ENCODE measurements at places on chromosomes 11 and 22.

- DNase-seq, result no peak
Measured at GRCh38 chr22:46003271-46004091, 26.5 kb upstream of the WNT7B start.

- DNase-seq, result no peak
Measured at GRCh38 chr11:1234054-1234720, 11.3 kb downstream of the MUC5B start.

DNA sequence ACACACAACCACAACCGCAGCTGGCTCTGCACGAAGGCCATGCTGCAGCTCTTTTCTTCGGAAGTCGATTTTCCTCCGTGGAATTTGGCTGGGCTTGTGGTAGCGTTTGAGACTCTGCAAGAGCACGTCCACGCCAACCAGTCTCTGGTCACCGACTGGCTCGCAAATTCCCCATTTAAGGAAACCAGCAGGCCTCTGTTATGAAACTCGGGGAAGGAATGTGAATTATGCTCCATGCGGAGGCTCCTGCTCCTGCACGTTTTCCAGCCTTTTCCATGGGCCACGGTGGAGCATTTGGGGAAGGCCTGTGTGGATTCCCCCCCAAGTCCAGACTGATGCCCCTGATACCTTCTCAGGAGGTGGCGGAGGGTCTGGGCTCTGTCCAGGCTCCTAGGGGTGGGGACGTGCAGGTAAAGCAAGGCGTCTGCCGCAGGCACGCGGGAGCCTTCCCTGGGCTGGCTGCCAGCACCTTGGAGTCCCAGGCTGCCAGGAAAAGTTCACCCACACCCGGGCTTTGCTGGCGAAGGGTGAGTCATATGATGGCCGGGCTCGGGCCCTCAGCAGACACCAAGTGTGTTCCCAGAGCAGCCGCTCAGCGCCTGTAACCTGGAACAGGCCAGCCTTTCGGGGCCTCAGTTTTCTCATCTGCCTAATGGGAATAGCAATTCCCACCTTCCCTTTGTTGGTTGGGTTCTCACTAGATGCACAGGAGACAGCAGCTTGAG lies 41.9 kb downstream of the LRP5 start:
- DNase-seq, result no peak

DNA sequence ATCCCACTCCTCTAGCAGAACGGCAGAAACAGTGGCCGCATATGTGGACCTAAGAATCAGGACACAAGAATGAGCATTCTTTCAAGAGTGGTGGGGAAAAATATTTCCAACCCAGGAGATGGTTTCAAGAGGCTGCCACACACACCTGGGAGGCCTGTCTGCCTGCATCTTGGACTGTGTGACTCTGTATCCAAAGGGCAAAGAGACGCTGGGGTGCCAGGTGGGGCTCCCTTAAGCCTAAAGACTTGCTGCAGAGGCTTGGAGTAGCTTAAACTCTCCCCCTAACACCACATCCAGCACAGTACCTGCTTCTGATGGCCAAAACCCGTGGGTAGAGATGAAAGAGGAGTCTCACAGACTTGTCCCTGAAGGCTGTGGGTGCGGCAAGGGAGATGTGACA lies 3.5 kb downstream of the CXCR5 start:
- no peak for DNase-seq

DNA sequence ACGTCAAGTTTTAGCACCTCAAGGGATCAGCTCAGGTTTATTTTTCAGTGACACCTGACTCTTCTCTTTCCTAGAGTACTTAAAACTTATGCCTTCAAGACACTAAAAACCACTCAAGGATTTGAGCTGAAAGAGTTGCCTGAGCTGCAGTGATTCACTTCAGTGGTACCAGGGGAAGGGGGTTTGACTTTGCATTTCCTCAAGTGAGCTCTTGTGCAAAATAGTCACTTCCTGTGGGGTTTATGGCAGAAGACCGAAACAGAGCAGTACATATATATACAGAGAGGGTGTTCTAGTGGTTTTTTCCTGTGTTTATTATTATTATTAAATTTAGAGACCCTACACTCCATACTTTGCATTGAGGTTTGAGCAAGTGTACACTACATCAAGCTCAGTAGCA lies 60.7 kb downstream of the DBX1 start:
- no peak for DNase-seq

GRCh38 chr11:127622686-127623085 lies 622.1 kb upstream of the KIRREL3 start:
- DNase-seq, result no peak

DNA sequence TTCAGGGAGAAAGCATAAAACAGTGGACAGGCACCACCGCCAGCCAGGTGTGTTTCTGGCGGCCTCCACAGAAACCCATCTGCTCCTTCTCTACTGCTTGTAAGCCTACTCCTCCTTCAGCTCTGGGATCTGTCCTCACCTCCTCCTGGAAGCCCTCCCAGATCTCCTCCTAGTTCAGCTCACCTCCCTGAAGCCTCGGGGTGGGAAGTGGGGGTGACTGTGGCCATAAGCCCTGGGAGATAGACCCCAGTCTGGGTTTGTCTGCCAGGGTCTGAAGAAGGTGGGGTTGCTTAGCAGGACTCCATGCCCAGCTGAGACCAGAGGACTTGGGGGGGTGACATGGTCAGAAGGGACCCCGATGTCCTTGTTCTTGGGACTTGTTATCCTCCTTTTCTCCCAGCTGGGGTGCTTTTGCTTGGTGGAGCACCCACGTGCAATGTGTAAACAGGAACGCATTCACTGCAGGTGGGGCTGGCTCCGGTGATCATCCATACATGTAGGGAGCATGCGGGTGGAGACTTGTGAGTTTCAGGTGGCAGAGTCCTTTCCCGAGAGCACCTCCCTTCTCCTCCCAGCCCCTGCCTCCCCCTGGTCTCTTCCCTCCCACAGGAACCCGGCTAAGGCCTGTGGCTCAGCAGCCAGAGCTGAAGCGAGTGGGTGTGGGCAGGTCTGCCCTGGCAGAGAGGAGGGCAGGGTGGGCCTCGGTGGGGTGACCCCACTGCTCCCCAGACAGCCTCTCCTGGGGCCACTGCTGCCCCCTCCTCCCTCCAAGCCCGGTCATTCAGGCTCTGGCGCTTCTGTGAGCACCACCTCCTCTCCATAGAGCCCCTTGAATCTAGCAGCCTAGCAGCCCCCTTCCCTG lies 25.9 kb downstream of the MRGPRG start:
- DNase-seq, result no peak

- no peak for DNase-seq
Measured at GRCh38 chr11:133830931-133831907, 14.1 kb downstream of the SPATA19 start.

- DNase-seq, result no peak
Measured at GRCh38 chr11:71563406-71563805, 2.0 kb upstream of the KRTAP5-10 start.

GRCh38 chr11:67071420-67072284 lies 15.0 kb downstream of the RHOD start:
- DNase-seq, result no peak

DNA sequence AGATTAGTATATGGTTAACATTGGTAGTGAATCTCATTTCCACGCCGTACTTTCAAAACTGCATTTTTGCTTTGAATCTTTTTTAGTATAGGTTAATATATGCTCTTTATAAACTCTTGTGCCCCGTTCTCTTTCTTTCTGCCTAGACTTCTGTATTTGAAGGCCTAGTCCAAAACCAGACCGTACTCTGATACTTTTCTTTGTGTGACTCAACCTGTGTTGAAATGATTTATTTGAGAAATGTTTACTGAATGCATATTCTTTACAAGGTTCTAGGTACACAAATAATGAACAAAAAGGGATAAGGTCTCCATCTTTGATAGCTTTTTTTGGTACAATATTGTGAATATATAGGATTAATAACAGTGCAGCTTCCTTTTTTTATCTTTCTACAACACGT lies 68.3 kb downstream of the HIPK3 start:
- no peak for DNase-seq

- DNase-seq, result no peak
Measured at GRCh38 chr11:122248131-122248530, 132.1 kb upstream of the BLID start.

DNA sequence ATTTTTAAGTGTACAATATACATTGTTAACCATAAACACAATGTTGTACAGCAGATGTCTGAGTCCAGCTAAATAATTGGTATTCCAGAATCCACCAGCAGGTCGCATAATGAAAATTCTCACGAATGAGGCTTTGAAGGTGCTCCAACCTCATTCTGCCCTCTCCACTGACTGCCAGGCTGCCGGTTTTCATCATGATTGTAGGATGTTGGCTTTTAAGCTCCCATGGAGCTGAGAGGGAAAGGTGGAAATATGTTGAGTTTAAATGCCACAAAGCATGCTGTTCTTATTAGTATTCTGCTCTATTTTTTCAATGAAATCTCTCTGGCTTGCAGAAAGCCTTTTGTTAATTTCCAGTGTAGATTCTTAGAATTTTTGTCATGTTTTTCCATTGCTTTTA lies 337.2 kb upstream of the DDI1 start:
- DNase-seq, result no peak

DNA sequence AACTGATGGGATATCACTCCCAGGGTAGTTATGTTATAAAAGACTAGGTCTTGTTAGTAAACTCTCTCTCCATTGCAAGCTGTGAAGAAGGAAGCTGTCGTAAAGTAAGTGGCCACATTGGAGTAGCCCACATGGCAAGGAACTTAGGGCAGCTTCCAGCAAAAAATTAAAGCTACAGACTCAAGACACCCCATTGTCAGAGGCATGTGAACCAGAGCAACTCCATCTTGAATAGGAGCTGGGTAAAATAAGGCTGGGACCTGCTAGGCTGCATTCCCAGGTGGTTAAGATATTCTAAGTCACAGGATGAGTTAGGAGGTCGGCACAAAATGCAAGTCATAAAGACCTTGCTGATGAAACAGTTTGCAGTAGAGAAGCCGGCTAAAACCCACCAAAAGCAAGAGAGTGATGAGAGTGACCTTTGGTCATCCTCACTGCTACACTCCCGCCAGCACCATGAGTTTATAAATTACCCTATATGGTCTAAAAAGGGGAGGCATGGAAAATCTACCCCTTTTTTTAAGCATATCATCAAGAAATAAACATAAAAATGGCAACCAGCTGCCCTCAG lies 23.9 kb downstream of the CCKBR start:
- DNase-seq, result no peak

DNA sequence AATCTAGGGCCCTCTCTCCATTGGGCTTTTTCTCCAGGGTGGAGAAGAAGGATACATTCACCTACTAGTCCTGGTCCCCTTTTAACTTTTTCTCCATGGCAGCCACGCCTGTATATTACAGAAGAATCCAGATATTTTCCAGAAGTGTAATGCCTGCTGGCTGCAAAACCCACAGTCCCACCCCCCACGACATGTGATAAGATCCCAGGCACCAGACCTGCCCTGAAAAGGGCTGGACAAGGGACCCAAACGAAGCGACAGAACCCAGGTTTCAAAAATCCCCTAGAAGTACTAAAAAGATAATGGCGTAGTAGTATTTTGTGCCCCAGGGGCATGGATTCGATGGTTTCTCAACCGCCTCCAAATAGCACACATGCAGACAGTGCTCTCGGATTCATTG lies 2.8 kb downstream of the WT1 start:
- DNase-seq, result no peak

DNA sequence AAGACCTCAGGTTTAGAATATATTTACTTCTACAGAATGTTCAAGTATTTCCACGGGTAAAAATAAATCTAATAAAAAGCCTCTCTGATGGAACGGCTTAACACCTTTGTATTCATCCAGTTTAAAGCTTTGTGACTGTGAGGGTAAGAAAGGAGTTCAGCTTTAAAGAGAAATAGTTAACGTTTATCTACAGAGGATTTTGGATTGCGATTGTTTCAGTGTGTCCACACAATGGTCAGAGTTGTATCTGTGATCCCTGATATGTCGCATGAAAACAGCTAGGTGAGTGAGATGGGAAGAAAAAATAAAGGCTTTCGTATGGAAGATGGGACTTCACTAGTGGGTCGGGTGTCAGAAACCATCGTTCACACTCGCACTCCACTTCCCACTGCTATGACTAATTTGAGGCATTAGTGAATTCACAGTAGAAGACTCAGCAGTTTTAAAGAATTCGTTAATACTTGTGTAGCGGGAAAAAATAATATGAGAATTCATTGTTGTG lies 1.6 kb downstream of the APLP2 start:
- DNase-seq, result no peak

GRCh38 chr11:111561791-111562325 lies 21.3 kb downstream of the LAYN start:
- DNase-seq, result no peak

GRCh38 chr11:84655712-84656111 lies 971.4 kb downstream of the DLG2 start:
- DNase-seq, result no peak

GRCh38 chr22:25482868-25483639 lies 81.4 kb upstream of the GRK3 start:
- DNase-seq, result peak; percentile 4

DNA sequence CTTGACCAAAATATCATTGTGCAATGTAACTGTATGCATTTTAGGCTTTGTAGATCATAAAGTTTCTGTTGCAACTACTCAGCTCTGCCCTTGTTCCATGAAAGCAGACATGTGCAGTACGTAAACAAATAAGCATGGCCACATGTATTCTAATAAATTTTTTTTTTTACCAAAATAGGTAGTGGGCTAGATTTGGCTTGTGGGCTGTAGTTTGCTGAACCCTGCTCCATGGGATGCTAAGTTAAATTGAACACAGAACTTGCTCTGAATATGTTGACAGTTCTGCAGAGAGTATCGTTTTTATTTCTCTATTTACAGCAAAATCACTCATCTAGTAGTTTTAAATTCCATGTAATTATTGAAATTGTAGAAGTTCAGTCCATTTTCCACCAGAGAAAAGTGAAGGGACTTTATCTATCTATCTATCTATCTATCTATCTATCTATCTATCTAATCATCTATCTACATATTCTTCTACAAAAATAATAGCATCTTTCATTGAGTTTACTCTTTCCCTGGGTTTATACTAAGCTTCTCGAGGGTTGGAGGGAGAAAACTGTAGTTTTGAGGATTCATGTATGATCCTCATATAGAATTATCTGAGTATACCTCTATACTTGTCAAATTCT lies 9.5 kb upstream of the OOSP4A start:
- no peak for DNase-seq

DNA sequence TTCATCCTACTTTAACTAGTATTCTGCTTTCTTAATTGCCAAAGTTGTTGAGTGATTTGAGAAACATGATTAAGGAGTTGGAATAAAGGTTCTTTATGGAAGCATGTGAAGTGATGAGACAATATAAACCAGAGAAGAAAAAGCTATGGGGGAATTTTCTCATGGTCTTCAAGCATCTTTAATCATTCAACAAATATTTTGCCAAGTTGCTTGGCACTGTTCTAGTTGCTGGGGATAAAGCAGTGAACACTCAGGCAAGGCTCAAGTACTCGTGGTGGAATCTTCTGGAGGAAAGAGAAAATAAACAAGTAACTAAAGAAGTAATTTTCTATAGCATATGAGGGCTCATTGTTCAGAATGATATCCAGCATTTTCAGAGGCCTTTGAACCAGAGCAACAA lies 9.2 kb upstream of the PIWIL4 start:
- no peak for DNase-seq

- DNase-seq, result no peak
Measured at GRCh38 chr22:48500471-48501230, 1327.0 kb downstream of the BRD1 start.

GRCh38 chr11:3134218-3134621 lies 30.9 kb downstream of the OSBPL5 start:
- no peak for DNase-seq
